Psoas muscle (tissue), 8 donors: ENCODE measurements at places on chromosomes 5 and 9. TPM values are rescaled to one million over a fixed set of nuclear protein-coding genes. Genes with fewer than 3 reads are reported as not detected.

ACOT12 gene
- total RNA-seq: not detected

PCDHGB6 gene
- 4.1 TPM for total RNA-seq

TTC39B gene
- total RNA-seq: 2.5 TPM

SV2C gene
- not detected for total RNA-seq

PCDHA13 gene
- not detected for total RNA-seq

HRCT1 gene
- total RNA-seq: 4.2 TPM

PDCD1LG2 gene
- total RNA-seq: 1.3 TPM

RETREG1 gene
- total RNA-seq: 203 TPM

STPG3 gene
- total RNA-seq: not detected

SLC6A3 gene
- not detected for total RNA-seq

LEAP2 gene
- 0.61 TPM for total RNA-seq

CHSY3 gene
- 2.9 TPM for total RNA-seq

TEX48 gene
- not detected for total RNA-seq

COL23A1 gene
- 1.6 TPM for total RNA-seq

TMEM8B gene
- total RNA-seq: 18.5 TPM

SERF1A gene
- 5.2 TPM for total RNA-seq

IL4 gene
- not detected for total RNA-seq

CCNJL gene
- 0.20 TPM for total RNA-seq

KCNIP1 gene
- not detected for total RNA-seq

ARL14EPL gene
- total RNA-seq: not detected

PCDHB9 gene
- 0.20 TPM for total RNA-seq

LOX gene
- total RNA-seq: 1.6 TPM

CERCAM gene
- 2.7 TPM for total RNA-seq

LMX1B gene
- total RNA-seq: 0.26 TPM
